ENCODE measurements at places on chromosomes 4 and X.

GRCh38 chr4:161132715-161133425, 1030.9 kb downstream of the FSTL5 start:
- DNase-seq = no peak

- DNase-seq = no peak
Observed at GRCh38 chrX:23864742-23865326, 42.9 kb downstream of the APOO start.

DNA sequence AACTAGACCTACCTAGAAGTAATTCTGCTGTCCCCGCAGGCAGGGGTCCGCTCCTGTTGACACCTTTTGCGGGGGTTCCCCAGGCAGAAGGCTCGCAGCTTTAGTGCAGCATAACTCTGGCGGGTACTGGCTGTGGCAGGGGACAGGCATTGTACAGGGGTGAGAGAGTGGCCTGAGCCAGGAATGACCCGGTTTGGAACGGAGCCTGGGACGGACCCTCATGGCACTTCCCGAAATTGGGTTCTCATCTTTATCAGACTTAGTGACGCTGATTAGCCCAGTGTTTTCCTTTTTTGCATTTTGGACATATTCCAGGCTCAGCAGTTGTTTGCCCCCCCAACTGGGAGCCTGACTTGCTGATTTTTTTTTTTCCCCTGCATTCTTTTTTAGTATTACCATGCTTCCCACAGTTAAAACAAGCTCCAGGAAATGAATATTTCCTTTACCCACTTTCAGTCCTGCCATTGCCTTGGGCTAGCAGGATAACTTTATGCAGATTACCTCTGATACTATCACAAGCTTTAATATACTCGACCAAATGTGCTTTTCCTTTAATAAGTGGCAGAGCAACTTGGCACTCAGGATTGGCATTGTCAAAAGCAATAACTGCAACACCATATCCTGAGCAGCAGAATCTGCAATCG, 55.8 kb upstream of the WDR1 start:
- DNase-seq = no peak

- DNase-seq = no peak
Observed at GRCh38 chr4:174214101-174214878, 69.2 kb downstream of the FBXO8 start.

DNA sequence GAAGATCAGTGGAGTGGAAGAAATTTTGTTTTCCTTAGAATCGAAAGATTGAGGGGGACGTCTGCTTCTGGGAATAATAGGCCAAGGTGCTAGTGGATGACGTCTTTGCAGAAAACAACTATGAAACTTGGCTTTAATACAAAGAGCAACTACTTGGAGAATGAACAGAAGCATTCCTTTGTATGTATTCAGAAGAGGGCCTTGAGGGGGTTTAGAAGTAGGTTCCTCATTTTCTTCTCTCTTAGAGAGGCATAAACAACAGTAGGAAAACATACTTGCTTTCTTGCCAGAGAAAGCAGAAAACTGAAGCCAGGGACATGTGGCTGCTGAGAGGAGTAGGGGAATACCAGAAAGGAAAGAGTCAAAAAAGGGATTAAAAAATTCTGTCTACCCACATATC, 167.8 kb downstream of the ZNF330 start:
- DNase-seq = no peak

- no peak for DNase-seq
Observed at GRCh38 chr4:1243451-1244080, 5.4 kb downstream of the CTBP1 start.

DNA sequence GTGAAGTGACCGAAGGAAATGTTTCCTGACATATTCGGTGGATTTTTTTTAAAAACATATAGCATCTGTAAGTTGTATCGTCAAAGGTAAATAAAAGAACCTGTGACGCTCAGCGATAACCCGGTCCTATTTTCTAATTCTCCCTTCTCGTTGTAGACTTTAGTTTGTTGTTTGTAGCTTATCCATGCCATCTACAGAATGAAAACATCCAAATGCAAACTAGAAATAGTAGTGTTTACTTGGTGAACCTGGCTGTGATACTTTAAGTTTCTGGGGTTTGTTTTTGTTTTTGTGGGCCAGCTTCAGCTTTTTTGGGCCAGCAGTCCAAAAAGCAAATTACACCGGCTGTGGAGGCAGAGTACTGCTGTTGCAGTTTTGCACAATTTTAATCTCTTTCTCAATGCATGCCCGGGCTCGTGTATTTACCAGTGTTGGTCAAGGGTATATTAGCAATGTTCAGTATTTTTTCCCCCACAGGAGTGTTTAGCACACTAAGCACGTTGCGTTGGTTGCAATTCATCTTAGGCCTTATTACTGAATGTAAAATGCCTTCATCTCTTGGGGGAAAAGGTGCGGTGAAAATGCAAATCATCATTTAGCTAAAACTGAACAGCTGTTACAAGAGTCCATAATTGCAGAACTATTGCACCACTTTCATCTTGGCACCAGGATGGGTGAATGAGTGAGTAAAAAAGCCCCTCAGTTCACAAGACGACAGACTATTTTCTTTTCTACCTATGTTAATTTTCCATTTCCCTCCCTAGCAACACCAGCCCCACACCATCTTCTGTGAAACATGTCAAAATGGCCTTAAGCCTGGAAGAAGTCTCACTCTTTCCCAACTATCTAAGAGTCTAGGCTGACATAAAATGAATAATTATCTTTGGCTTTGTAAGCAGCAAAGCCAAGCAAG, 1.7 kb upstream of the CNOT6L start:
- no peak for DNase-seq

- peak; percentile 41 for DNase-seq
Observed at GRCh38 chrX:45824471-45824870, 623.8 kb upstream of the DIPK2B start.

- DNase-seq = no peak
Observed at GRCh38 chr4:174490451-174490961, 31.8 kb downstream of the HPGD start.

GRCh38 chrX:40152741-40153344, 55.1 kb upstream of the BCOR start:
- DNase-seq = no peak

- DNase-seq = no peak
Observed at GRCh38 chrX:48497871-48498270, 10.9 kb upstream of the PORCN start.

- no peak for DNase-seq
Observed at GRCh38 chr4:169089004-169089403, 78.9 kb upstream of the CBR4 start.

GRCh38 chr4:130689181-130689580, 1593.2 kb downstream of the C4orf33 start:
- no peak for DNase-seq

DNA sequence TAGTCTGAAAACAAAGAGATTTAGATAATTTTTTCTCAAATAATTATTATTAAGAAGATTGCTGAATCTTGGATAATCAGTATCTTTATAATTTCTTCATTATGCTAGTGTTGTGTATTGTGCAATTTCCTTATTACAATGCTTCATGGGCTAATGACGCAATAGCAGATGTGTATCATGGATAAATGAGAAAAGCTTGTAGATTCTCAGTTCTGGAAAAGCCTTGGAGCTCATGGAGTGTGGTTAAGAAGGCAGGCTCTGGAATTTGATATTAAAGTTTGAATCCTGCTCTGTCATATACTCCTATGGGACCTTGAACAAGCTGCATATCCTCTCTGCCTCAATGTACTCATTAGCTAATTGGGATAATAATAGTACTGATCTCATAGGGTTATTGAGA, 18.9 kb upstream of the CXCL8 start:
- DNase-seq = no peak

DNA sequence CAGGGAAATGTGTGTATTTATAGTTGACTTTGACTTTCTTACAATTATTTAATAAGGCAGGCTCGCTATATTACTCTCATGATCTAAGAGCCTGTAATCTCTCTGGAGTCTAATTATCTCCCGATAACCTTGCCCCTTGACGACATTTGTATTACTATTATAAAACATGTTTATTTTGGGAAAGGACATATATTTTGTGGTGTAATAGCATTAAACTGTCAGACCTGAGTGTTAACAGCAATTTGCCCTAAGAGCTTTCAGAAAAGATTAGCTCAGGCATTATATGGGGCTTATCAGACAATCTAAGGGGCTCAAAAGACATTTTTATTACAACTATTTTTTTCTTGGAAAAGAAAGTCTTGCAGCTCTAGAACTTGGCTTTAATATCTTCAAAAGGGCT, 427.9 kb upstream of the SLIT2 start:
- no peak for DNase-seq

DNA sequence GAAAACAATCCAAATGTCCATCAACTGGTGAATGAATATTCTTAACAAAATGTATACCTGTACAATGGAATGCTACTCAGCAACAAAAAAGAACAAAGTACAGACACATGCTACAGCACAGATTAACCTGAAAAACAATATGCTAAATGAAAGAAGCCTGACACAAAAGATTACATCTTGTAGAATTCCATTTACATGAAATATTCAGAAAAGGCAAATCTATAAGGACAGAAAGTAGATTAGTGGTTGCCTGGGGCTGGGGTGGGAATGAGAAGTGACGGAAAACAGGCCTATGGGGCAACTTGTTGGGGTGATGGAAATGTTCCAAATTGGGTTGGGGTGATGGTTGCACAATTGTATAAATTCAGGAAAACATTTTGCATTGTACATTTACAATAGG, 219.1 kb upstream of the GPC4 start:
- DNase-seq = no peak

DNA sequence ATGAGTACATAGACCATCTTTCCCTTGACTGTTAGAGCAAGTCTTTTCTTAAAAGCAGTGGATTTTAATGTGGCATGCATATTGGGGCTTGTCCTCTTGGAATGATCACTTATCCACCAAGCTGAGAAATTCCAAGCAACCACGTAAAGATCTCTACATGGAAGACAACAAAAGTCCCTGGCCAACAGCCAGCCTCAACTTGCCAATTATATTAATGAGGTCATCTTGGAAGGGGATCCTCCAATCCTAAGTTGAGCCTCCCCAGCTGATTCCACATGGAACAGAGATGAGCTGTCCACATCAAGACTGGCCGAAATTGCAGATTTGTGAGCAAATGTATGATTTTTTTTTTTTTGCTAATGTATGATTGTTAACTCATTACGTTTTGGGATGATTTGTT, 20.6 kb upstream of the FTHL17 start:
- no peak for DNase-seq

GRCh38 chr4:99816545-99817308, at the start of gene DAPP1:
DAPP1 (plus strand) TSS chr4:99816827; CDS start chr4:99816914, 87 bp downstream.
- no peak for DNase-seq

Data from endothelial cell (in vitro differentiated cells).